Fibroblast of skin of right quadriceps (primary cell): ENCODE measurements at places on chromosomes 5 and 9.
A peak's percentile ranks its signal among the peaks of the same experiment; 100 is the strongest.

- DNase-seq, result peak; percentile 32
These were observed 1.1 kb downstream of the POMT1 start for GRCh38 chr9:131503626-131504465.

DNA sequence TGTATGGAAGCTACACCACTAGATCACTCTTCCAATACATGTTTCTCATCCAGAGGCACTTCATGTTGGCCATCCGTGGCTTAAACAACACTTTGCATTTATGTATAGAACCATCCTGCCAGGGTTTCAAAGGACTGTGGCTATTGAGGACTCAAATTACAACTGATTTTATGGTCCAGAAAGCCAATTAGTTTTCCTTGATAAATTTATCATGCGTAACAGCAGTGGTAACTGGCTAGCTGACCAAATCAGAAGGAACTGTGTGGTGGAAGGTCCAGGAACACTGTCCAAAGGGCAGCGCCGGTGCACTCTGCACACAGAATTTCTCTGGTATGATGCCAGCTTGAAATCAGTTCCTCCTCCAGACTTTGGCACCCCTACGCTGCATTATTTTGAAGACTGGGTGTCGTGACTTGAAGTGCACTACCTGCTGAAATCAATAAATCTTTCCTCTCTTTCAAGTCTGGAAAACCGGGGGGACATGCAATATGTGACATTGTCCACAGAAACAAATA is 69.3 kb upstream of the TMEM252 start:
- no peak for DNase-seq

- DNase-seq, result no peak
These were observed 17.7 kb upstream of the CPLX2 start for GRCh38 chr5:175853573-175854230.

GRCh38 chr9:90774071-90774470 is 27.5 kb upstream of the SYK start:
- DNase-seq, result no peak

- no peak for DNase-seq
These were observed 2.1 kb downstream of the RXRA start for GRCh38 chr9:134328341-134328840.

DNA sequence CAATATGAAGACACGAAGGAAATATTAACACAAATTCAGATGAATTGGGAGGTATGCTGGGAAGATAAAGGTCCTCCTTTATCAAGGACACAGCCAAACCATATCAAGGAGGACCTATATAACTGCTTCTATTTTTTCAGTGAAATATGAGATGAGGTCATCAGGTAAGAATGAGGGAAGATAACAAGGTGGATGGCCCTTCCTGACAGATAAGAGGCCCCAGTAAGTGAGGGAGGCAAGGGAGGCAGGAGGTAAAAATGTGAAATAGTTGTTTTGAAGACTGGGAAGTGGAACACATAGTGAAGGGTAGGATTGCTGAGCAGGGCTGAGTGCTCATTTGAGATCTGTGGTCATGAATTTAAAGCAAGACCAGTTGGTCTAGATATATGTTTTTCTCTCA is 60.0 kb upstream of the FOXE1 start:
- DNase-seq, result no peak

- peak; percentile 95 for DNase-seq
These were observed 294.5 kb upstream of the TAS2R1 start for GRCh38 chr5:9924614-9925013.

DNA sequence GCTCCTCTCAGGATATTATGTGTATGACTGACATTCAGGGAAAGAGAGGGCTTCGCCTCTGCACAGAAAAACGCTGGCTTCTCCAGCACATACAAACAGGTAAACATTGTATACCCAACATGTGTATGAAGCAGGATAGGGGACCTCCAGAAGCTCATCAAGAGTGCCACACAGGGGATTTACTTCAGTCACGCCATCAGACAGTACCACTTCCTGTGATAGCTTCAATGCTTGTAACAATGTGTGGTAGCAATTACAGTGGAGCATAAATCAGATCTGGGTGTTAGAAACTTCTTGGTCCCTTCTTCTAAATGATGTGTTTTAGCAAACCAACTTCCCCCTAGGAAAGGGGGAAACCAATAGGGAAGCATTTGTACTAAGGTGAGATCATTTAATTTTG is 160.8 kb downstream of the TSSK1B start:
- no peak for DNase-seq

DNA sequence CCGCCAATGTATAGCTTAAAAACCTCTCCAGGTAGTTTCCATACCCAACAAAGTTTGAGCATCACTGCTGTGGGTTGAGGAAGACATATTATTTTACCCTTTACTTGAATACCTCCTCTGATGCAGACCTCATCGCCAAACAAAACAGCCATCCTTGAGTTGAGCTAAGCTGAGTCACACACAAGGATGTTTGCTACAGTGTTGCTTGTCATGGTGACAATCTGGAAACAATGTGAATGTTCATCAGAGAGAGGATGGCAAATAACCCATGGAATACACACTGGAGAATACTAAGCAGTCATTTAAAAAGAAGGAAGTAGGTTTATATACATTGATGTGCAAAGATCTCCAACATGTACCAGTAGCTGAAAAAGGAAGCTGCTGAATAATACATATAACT is 41.1 kb upstream of the TCF7 start:
- no peak for DNase-seq

DNA sequence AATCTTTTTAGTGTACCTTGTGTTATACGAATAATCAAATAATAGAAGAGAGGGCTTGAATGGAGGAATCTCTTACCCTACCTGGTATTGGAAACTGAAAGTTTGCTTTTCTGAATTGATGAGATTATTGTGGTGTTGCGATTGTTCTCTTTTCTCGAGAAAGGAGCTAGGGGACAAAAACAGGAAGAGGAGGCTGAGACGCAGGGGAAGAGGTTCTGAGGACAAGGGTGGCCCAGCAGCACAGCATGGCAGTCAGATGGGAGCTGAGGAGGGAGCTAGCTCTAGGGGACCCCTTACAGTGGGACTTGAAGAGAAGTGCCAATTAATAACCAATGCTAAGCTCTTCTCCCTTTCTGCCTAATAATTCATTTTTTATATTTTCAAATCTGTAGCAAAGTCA is 183.3 kb upstream of the DMAC1 start:
- no peak for DNase-seq

- DNase-seq, result peak; percentile 61
These were observed 109.5 kb downstream of the TAF11L14 start for GRCh38 chr5:17743580-17744435.

GRCh38 chr9:95224376-95225019 is 93.0 kb downstream of the FANCC start:
- DNase-seq, result peak; percentile 43

DNA sequence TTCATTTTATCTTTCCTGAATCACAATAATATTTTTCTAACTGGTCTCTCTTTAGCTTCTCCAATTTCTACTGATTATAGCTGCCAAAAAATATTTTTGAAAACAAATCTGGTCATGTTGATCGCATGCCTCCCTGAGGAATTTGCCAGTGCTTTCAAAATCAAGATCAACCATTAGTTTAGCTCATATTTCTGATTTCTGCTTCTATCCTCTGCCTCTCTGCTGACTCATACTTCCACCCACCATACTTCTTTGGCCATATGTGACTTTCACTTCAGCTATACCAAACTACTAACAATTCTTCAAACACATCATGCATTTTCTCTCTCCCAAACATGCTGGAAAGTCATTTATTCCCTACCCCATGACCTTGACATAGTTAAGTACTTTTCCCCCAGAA is 636.5 kb downstream of the TLE1 start:
- peak; percentile 44 for DNase-seq

- DNase-seq, result no peak
These were observed 55.3 kb upstream of the CLINT1 start for GRCh38 chr5:157914151-157914788.
